ENCODE measurements at places on chromosomes 1 and 21.

DNA sequence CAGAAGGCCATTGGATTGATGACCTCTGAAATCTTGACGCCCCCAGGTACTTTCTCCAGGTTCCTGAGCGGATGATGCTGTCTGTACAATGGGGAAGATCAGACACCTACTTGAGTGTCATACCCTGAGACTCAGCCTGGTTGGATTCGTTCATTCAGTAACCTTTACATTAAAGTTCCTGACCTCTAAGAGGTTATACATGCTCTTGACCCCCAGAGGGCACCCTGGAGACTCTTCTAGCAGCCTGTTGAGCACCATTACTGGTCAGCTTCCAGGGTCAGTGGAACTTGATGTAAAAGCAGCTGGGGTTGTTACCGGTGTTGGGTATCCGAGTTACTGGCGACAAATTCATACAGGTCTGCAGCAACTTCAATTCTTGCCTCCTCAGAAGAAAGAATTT, 114.3 kb upstream of the ZNF678 start:
- peak; percentile 47 for DNase-seq

GRCh38 chr1:236354330-236355147, 39.5 kb upstream of the EDARADD start:
- no peak for DNase-seq

GRCh38 chr1:193753038-193753756, 566.8 kb upstream of the B3GALT2 start:
- no peak for DNase-seq

DNA sequence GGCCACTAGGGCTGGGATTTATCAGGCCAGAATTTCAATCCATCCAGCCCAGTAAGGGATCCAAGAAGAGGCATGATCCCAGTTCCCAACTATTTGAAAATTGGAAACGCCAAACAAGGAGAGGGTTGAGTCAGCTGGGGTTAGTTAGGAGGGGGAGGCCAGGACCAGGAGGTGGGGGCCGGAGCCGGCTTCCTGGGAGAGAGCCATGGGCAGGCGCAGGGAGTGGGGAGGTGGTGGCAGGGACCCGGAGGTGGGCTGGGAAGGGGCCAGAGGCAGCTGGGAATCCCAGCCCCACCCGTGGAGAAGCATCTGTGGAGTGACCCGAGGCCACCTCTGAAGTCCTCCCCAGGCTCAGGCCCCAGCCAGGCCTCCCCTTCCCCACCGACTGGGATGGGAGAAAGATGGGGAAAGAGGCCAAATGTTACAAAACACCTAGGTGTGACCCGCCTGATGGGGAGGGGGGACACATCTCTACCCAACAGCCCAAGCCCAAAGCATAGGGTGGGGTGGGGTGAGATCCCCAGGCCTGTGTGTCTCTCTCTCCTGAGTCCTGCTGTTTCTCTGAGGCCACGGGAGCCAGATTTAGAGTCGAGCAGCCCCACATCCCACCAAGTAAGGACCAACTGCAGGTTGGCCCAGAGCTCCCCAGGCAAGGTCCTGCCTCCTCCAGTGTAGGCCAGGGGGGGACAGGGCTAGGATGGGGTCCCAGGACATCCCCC, 10.1 kb downstream of the HSPG2 start:
- DNase-seq = no peak

- peak; percentile 59 for DNase-seq
Measured at GRCh38 chr1:161044908-161045735, 655 bp downstream of the USF1 start.

DNA sequence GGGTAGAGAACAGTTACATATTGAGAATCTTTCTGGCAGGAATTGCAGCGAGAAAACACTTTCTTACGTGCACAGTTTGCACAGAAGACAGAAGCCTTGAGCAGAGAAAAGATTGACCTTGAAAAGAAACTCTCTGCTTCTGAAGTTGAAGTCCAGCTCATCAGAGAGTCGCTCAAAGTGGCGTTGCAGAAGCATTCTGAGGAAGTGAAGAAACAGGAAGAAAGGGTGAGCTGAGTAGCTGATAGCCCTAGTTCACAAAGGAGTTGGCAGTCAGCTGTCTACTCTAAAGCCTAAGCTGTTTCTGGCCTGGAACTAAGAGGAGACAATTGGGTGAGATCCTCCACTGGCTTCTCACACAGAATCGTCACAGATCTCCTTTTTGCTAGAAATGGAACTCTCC, 20.3 kb upstream of the SH3BGRL3 start:
- DNase-seq = no peak

DNA sequence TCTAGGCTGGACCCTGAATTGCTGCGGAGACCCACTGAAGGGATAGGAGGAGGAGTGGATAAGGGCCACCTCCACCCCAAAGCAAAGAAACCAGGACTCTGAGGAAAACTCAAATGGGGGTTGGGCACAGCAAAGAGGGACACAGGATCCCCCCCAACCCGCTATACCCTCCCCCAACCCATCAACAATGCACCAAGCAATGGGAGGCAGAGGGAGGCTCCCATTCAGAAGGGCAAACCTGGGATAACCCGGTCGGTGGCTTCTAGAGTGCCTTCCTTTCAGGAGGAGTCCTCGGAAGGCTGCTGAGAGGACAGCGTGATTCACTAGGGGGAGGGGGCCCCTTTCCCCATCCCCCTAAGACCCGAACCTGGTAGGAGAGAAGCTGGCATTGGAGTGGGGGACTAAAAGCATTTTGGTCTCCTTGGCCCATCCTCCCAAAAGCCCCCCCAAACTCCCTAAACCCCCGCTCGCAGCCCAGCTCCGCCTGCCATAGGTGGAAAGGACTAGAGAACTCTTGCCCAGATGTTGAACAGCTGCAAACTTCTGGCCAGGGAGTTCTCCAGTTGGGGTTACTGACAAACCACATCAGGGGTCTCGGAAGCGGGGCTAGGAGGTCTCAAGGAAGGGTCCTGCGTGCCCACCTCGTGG, 1.3 kb downstream of the MEF2D start:
- no peak for DNase-seq

DNA sequence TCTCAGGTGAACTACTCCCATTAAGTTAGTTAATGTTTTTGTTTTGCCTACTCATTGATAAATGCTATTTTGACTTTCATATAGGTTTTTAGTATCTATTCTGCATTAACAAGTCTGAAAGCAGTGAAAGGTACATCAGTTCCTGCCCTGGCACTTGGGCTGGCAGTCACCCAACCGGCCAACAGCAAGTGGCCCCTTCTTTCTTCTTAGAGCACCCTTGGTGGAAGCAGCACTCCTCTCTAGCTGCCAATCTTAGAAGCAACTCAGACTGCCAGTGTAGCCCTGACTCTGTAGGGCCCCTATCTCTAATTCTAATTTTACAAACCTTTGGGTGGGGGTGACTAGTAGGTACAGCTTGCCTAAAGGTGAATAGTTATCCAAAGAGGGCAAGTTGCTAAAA, 155.7 kb downstream of the FGGY start:
- no peak for DNase-seq

- no peak for DNase-seq
Measured at GRCh38 chr1:11566042-11566850, 87.3 kb downstream of the DISP3 start.

DNA sequence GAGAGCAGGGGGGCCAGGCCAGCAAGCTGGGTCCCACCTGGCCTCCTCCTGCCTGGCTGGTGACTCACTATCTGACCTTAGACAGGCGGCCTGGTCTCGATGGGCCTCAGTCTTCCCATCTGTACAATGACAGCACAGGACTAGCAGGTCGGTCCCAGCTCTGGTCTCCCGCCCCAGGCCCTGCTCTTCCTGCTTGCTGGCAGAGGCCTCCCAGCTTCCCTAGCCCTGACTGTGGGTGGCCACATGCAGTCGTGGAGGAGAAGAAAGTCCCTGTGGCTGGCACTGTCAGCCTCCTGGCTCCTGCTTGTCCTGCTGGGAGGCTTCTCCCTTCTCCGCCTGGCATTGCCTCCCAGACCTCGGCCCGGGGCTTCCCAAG, 817 bp downstream of the EXTL1 start:
- no peak for DNase-seq

DNA sequence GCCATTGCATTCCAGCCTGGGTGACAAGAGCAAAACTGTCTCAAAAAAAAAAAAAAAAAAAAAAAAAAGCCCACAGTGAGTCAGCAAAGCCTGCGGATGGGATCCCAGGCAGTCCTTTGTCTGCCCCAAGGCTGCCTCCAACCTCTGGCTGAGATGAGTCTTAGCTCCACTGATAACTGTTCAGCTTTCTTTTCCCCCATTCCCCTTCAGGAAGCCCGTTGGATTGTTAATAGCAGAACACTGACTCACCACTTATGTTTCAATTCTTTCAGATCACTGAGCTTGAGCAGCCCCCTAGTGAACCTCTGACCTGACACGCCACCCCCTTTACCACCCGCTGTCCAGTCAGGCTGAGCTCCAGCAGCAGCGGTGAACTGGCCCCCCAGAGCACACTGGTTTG, 57.5 kb downstream of the ERG start:
- no peak for DNase-seq

GRCh38 chr1:198686069-198686728, 47.4 kb downstream of the PTPRC start:
- DNase-seq = no peak

GRCh38 chr1:167149793-167150491, 56.1 kb downstream of the STYXL2 start:
- no peak for DNase-seq

DNA sequence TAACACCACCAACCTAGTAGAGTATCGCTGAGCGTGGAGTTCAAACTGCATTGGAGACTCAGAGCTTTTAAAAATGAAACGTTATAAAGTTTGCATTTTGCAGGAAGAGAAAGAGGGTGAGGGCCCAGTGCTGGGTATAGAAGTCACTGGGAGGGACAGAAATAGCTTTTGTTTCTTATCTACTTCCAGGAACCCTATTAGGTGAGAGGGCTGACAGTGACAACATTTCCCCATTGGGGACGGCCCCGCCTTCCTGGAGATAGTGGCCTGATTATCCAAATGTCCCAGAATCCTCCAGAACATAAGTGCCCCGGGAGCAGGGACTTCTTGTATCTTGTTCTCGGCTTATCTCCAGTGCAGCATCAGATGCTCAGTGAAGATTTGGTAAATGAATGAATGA, 574.9 kb downstream of the PTPRU start:
- DNase-seq = no peak

DNA sequence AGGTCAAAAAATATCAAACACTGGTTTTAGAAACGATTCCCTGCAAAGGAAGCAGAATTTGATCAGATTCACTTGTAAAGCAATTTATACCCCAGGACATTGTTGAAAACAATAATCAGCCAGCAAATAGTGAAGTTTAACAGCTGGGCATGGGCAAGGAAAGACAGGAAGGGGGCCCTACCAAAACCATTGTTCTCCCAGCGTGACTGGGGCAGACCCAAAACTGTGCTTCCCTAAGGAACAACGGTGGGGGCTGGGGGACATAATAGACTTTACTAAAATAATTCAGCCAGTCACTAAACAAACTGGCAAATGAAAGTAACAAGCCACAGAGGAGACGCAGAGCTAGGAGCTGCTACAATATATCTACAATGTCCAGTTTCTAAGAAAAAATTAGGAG, 100.2 kb downstream of the AHCTF1 start:
- no peak for DNase-seq

DNA sequence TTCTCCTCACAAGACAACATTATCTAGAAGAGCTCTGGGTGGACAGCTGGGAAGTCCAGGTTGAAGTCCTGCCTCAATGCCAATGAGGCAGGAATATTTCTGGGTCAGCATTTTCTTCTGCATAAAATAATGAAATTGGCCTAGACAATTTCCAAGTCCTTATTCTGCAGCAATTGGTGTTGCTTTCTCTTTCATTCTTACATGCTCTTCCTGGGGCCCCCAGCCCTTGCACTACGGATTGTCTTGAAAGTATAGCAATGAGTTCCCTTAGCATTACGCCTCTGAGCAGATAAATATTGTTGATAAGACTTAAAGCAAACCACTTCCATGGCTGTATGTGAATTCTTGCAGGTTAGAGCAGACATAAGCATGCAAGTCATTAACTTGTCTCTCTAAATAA, 188.5 kb downstream of the TGFBR3 start:
- DNase-seq = peak; percentile 64

DNA sequence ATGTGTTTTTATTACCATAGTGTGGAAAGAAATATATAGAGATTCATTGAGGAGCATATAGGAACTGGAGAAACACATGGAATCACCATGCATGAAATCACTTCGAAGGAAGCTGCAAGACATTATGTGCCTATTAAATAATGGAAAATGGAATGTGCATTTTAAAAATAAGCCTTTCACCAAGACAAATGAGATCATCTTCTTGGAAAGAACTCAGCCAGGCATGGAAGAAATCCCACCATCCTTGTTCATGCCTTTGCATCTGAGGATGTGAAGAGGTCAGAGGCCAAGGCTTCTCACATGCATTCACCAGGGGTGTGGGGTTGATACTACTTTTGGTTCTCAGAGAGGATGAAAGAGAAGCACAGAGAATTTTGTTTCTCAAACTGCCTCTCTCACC, 50.0 kb downstream of the C1orf198 start:
- DNase-seq = no peak

GRCh38 chr1:4754816-4755215, 100.4 kb downstream of the AJAP1 start:
- no peak for DNase-seq

DNA sequence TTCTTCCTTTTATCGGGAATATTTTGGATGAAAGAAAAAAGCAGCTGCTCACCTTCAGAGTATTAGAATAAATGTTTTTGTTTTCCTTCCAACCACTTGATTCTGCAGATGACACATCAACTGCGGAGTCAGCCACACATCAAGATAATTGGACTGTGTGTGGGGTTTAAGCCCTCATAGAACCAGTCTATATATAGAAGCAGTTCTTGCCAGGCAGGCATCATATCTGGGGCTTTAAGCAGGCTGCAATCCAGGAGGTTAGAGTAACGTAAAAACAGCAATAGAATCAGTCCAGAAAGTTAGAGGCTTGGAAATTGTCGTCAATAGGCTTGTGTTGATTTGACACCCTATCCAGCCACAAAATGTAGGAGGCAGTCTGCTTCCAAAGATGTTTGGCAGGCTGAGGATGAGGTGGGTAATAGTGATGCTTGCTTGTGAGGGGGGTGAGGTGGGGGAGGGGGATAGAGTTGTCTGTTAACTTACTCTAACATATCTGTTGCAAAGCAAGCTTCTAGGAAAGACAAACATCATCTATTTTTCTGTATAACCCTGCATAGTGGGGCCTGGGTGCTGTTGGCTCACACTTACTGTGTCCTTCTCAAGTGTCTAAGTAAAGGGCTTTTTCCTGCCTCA, 64.8 kb downstream of the PEX14 start:
- DNase-seq = no peak

- DNase-seq = no peak
Measured at GRCh38 chr21:46194374-46195334, 10.4 kb upstream of the SPATC1L start.

Data from activated T-cell treated with anti-CD3 and anti-CD28 coated beads, Interleukin-2, amount 50 U/mL, for 72 hours (primary cell).